ENCODE measurements at places on chromosomes 2 and 18.
A peak's percentile ranks its signal among the peaks of the same experiment; 100 is the strongest.

DNA sequence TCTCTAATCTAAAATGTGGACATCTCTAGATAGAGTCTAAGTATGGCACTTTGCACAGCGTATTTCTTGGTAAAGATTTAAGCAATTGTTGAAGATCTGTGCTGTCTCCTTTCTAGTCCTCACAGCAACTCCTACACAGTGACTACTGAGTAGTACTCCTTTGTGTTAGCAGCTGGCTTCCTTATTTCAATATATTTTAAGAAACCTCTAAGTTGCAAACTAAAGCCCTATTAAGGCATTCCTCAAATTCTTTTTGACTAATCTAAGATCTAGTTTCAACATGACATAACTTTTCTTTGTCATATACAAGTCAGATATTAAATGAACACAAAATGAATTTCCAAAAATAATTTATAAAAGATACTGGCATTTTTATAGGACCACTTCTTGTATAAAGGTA lies 121.8 kb upstream of the DNAJC10 start:
- no peak for DNase-seq

DNA sequence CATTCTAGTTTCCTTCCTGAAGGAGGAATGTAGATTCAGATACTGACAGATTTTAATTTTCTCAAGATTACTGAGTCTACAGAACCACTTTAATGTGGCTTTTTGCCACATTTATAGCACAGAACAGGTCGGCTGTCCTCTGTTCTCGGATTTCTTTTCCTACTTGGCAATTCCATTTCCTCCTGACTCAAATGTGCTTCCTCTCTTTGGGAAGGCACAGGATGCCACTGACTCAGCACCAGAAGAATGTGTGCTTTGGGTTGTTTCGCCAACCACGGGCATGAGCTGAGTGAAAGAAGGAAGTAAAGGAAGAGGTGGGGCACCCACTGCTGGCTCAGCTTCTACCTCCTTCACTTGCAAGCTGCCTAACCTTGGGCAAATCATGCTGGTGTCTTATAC lies 970.6 kb upstream of the ACVR2A start:
- no peak for DNase-seq

DNA sequence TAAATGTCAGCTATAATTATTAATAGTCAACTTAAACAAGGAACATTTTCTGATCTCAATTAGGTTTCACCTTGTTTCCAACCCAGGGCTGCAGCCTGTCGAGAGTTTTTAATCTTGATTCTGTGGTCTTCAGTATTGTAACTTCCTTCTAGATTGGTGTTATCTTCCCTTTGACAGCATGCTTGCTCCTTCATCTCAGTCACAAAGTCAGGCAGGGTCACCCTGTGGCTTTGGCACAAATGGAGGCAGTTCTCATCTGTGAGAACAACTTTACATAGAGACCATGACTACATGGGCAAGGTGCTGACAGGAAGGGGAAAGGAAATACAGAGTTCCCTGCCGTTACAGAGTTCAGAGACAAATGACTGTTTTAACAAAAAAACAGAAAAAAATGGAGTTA lies 50.5 kb downstream of the HNRNPLL start:
- DNase-seq: no peak

DNA sequence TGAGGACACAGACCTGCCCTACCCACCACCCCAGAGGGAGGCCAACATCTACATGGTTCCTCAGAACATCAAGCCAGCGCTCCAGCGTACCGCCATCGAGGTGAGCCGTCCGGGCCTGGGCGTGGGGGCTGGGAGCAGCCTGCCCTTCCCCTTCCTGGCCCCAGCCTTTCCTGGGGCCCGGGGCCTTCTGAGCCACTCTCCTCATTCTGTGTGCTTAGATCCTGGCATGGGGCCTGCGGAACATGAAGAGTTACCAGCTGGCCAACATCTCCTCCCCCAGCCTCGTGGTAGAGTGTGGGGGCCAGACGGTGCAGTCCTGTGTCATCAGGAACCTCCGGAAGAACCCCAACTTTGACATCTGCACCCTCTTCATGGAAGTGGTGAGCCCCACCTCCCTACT lies 157.9 kb downstream of the DYSF start:
- DNase-seq: no peak

GRCh38 chr18:49690312-49690711 lies 123.0 kb downstream of the ACAA2 start:
- DNase-seq: no peak

GRCh38 chr2:3958465-3958864 lies 255.1 kb downstream of the DCDC2C start:
- DNase-seq: no peak

- no peak for DNase-seq
Measured at GRCh38 chr18:80105369-80106167, 3.5 kb upstream of the ADNP2 start.

- DNase-seq: no peak
Measured at GRCh38 chr2:21774691-21775368, 651.1 kb downstream of the TDRD15 start.

DNA sequence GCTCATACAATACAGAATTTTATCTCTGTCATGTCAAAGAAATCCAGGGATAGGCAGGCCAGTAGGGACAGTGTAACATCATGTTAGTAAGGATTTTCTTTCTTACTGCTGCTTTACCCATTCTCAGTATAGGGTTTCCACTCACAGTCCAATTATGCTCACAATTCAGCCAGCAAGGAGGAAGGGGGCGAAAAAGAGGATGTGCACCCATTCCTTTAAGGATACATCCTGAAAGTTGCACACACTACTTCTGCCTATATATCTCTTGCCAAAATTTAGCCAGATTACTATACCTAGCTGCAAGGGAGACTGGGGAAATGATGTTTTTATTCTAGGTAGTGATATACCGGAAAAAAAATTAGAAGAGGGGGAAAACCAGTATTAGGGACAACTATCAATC lies 66.1 kb downstream of the BAZ2B start:
- DNase-seq: no peak

- no peak for DNase-seq
Measured at GRCh38 chr2:224724331-224724730, 8.2 kb upstream of the CCDC195 start.

- DNase-seq: no peak
Measured at GRCh38 chr2:20597860-20598183, 53.1 kb downstream of the HS1BP3 start.

DNA sequence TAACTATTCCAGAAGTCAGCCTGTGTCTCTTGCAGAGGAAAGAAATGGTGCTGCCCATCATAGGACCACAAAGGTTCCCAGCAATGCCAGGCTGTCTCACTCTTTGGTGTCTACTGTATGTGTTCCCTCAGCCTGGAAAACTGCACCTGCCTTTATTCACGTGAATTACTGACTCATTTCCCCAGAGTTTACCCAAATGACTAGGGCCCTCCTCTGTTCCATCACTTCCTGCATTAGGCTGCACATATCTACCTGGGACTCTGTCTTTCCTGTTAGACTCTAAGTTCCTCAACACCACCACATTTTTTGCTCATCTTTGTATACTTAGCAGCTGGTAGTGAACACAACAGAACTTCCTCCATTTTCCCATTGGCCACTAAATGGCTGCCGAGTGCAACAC lies 188.3 kb downstream of the FHOD3 start:
- DNase-seq: no peak

GRCh38 chr18:42080340-42080739 lies 125.3 kb downstream of the PIK3C3 start:
- DNase-seq: no peak

GRCh38 chr2:46278952-46279351 lies 18.3 kb upstream of the EPAS1 start:
- DNase-seq: no peak

DNA sequence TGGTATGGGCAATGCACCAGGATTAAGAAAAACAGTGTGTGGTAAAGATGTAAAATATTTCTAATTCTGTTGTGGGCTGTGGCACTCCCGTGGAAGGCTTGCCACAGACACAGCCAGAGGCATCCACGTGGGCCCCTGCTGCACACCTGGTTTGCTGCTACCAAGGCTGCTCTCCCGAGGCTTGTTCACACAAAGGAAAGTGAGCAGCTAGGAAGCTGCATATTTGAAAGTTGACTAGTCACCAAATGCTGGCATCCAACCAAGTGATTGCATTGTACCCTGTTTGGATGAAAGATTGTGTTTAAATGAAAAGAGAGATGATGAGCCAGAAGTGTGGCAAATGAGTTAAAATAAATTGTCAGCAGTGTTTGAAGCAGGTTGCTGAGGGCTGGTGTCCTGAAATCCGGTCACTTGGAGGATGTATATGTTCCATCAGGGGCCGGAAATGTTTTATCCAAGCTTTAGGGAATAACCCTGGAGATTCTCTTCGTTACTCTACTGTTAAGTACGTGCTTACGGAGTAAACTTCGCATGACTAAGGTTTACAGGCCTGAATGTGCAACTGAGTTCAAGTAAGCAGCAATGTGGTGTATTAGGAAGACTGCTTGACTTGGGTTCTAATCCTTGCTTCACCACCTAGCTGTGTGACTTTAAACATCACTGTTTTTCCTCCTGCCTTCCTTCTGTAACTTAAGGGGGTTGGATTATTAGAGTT lies 86.1 kb downstream of the MSH2 start:
- DNase-seq: no peak

GRCh38 chr2:5377323-5377722 lies 314.9 kb upstream of the SOX11 start:
- no peak for DNase-seq

- peak; percentile 23 for DNase-seq
Measured at GRCh38 chr18:74819433-74820059, 221.9 kb downstream of the ZNF407 start.

DNA sequence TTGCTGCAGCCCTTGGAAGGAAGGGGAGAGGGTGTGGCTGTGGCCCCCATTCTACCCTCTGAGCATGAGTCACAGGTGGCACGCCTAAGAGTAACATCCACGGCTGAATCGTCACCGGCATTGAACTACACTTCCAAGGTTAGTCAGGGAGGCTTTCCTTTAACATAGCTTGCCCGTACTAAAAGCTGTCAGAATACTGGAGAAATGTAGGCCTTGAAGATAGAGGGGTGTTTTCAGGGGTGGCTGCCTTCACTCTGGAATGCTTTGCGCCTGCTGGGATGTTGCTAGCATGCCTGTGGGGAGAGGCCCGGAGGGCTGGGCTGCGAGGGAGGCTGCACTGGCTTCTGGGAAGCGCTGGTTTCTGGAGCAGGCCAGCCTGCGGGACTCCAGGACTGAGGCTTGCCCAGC lies 333.7 kb downstream of the AGAP1 start:
- DNase-seq: no peak

DNA sequence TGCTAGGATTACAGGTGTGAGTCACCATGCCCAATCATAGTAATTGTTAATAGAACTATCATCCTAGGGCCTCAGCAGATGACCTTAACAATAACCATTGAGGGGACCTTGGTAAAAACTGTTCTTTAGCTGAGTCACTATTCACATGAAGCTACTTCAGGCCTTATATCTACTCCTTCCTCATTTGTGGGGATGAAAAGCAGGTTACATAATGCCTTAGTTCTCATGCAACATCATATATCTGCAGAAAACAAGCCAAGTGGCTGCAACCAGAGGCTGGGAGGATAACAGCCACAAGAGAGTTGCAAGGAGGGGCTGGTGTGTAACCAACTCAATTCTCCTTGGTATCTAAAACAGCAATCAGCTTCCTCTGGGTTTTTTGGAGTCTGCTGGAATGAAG lies 445.4 kb downstream of the NBAS start:
- no peak for DNase-seq

DNA sequence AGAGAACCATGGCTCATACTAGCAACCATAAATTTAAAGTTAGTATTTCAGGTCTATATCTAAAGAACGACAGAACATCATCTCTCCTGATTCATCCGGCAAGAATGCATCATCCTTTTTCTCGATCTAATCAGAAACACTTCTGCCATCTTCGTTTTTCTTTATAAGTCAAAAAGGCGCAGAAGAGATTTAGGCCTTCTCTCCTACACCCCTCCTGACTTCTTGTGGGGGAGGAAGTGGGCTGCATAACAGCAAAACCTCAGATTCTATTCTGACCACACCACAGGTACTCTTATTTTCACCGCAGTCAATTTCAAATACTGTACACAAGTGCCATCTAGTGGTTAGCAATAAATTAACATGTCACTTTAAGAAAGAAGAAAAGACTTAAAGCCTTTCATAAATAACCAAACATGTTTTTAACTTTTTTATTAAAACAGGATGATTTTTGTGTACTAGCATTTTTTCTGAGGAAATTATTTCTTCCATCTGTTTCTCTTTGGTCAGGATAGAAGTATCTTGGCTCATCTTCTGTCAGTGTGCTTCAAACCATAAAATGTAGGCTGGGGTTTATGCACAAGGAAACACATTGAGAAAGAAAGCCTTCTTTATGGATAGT lies 48.4 kb upstream of the PIK3C3 start:
- DNase-seq: peak; percentile 41

GRCh38 chr2:200357845-200358244 lies 51.4 kb downstream of the SPATS2L start:
- no peak for DNase-seq

DNA sequence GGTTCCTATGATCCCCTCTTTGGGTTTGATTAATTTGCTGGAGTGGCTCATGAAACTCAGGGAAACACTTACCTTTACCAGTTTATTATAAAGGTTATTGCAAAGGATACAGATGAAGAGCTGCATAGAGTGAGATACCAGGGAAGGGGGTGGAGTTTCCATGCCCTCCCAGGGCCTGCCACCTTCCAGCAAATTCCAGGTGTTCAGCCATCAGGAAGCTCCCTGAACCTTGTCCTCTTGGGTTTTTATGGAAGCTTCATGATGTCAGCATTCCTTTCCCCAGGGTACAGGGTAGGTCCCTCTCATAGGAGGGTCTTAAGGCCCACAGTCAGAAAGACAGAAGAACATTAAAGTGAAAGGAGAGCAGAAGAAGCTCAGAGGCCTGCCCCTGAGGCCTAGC lies 123.9 kb upstream of the DCC start:
- DNase-seq: no peak

- DNase-seq: no peak
Measured at GRCh38 chr2:181189951-181190350, 209.5 kb downstream of the UBE2E3 start.

- DNase-seq: no peak
Measured at GRCh38 chr2:140804700-140805260, 1326.0 kb downstream of the LRP1B start.

DNA sequence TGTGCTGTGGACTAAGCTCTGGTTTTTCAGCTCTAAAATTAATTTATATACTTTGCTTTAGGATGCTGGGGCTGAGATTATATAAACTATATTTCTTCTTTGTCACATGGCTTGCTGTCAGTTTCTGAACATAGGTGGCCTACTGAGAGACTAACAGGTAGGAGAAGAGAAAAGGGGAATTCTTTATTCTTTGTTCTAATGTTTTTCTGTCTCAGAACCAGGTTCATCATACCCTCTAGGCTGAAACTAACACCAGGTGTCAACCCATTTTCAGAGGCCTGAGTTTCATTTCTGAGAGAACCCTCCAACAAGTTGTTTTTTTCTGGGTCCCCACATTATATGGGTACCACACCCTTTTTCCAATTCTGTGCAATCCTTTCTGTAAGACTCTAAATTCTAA lies 843.6 kb downstream of the TRIB2 start:
- DNase-seq: no peak

- no peak for DNase-seq
Measured at GRCh38 chr2:30385327-30385726, 61.7 kb upstream of the LCLAT1 start.

- no peak for DNase-seq
Measured at GRCh38 chr2:129334128-129334527, 645.3 kb upstream of the RAB6C start.

- DNase-seq: no peak
Measured at GRCh38 chr2:146246002-146246735, 1598.7 kb upstream of the ACVR2A start.

All from midbrain (tissue), 1 donor.